NCI-H69 (cell line): ENCODE measurements at places on chromosomes 16 and 17.

DNA sequence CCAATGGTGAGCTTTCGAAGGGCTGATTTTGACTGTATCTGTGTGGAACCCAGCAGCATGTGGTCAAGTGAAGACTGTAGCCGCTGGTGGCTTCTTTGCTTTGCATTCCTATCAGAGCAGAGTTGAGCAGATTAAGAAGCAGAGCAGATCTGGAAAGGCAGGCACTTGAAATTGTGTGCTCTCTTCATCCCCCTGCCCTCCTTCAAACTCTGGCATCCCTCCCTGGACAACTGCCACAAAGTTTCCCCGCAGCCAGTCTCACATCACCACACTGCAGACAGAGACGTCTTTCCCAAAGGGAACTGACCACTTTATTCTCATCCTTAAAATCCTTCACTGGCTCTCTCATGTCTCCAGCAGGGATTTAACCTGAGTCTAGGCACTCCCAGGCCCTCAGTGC is 237.1 kb upstream of the DYNLRB2 start:
- DNase-seq = no peak

GRCh38 chr16:60302261-60302660 is 1568.1 kb upstream of the GOT2 start:
- no peak for DNase-seq

- DNase-seq = no peak
Measured at GRCh38 chr16:87056083-87056482, 261.1 kb downstream of the C16orf95 start.

DNA sequence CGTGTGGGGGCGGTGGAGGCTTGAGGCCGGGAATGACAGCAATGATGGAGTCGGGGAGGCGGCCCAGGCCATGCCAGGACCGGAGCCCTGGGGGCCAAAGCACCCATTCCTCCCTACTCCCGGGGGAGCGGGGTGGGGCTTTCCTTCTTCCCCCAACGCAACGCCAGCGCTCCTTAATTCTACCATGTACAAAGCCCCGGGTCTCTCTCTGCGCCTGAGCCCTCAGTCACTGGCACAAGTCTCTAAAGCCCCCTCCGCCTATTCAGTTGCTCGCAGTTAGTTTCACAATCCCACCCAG is 245 bp upstream of the RNF227 start:
- no peak for DNase-seq

GRCh38 chr16:65739518-65739917 is 617.7 kb upstream of the CDH11 start:
- no peak for DNase-seq

- no peak for DNase-seq
Measured at GRCh38 chr17:549177-550040, 165.2 kb downstream of the VPS53 start.

DNA sequence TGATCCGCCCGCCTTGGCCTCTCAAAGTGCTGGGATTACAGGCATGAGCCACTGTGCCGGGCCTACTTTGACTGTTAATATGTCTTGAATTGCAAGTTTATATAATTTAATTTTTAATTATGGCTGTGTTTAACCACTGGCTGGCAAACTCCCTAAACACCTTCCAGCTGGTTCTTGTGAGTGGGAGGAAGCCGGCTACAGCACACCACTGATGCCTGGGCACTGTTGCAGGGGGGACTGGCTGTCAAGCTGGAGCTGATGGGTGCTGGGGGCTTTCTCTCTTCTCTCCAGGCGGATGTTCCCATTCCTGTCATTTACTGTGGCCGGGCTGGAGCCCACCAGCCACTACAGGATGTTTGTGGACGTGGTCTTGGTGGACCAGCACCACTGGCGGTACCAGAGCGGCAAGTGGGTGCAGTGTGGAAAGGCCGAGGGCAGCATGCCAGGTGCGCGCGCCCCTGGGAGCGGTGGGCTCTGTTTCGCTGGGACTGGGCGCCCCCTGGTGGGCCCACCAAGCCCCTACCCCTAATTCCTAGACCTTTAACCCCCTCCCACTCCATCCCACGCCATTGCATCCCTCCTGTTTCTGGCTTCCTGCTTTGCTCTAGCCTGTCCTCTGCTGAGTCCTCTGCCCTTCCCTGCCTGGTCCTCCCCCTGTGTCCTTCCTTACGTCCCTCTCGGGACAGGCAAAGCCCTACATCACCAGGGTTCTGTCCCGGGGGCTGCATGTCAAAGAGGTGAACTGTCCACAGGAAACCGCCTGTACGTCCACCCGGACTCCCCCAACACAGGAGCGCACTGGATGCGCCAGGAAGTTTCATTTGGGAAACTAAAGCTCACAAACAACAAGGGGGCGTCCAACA is 9.5 kb downstream of the TBX21 start:
- DNase-seq = peak; percentile 58

- no peak for DNase-seq
Measured at GRCh38 chr16:25550647-25551046, 141.1 kb upstream of the HS3ST4 start.

DNA sequence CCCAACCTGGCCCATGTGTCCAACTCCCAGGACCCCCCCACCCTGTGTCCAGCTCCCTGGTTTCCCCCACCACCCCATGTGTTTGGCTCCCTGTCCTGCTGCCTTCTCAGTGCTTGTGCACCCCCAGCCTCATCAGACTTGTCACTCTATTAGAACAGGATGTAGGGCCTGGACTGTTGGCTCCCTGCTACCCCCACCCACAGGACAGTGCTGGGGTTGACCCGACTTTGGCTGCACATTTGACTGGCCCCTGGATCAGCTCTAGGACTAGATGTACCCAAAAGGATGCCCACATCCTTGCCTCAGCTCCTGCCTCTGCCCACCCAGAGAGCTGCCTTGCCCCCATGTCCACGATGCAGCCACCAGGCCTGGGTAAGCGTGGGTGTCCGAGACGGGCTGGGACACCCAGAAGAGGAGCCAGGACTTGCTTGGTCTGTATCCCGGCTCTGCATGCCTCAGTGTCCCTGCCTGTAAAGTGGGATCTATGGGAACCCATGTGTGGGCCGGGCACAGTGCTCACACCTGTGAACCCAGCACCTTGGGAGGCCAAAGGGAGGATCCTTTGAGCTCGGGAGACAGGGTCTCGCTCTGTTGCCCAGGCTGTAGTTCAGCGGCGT is 1.5 kb upstream of the CCDC57 start:
- DNase-seq = no peak

GRCh38 chr17:17303847-17304490 is 796 bp downstream of the NT5M start:
- no peak for DNase-seq

DNA sequence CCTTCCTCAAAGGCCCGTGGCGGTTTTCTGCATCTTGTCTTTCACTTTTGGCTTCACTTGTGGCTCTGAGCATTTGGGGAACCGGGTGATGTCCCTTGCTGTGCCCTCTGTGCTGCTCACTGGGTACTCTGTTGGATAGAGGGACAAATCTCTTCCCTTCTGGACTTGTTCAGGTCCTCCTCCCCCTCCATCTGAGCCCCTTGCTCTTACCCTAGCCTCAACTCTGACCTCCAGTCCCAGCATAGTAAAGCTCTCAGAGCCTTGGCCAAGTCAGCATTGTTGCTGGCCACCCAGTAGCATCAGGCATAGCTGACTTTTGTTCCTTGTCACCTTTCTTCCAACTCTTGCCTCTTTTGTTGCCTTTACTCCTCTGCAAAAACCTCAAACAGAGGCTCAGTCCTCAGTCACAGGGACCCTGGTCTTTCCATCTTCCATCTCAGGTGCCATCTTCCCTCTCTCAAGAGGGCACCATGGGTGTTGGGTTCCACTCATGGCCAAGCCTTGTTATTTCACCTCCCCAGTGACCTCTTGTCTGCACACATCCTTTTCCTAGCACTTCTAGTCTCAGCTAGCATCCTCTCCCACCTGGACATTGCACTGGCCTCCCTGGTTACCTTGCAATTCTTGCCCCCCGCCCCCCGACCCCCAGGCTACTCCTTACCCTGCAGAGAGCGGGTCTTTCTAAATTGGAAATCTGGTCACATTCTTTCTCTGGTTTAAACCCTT is 393 bp upstream of the PSMB10 start:
- no peak for DNase-seq

GRCh38 chr16:84836234-84836647 is 16.5 kb downstream of the CRISPLD2 start:
- DNase-seq = no peak

DNA sequence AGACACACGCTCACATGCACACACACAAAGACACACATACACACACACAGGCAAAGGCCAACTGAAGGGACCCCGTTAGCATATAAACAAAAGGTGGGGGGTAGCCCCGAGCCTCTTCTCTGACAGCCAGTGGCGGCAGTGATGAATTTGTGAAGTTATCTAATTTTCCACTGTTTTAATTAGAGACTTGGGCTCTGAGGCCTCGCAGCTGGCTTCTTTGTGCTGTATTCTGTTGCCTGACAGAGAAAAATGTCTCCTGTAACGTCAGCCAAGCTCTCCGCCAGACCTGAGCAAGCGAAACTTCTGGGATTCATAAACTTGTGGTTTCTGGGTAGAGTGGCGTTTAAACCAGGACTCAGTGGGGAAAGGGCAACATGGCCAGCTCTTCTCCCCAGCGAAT is 113.9 kb upstream of the FOXF1 start:
- DNase-seq = no peak

- DNase-seq = no peak
Measured at GRCh38 chr16:73113336-73113735, 65.4 kb upstream of the ZFHX3 start.

DNA sequence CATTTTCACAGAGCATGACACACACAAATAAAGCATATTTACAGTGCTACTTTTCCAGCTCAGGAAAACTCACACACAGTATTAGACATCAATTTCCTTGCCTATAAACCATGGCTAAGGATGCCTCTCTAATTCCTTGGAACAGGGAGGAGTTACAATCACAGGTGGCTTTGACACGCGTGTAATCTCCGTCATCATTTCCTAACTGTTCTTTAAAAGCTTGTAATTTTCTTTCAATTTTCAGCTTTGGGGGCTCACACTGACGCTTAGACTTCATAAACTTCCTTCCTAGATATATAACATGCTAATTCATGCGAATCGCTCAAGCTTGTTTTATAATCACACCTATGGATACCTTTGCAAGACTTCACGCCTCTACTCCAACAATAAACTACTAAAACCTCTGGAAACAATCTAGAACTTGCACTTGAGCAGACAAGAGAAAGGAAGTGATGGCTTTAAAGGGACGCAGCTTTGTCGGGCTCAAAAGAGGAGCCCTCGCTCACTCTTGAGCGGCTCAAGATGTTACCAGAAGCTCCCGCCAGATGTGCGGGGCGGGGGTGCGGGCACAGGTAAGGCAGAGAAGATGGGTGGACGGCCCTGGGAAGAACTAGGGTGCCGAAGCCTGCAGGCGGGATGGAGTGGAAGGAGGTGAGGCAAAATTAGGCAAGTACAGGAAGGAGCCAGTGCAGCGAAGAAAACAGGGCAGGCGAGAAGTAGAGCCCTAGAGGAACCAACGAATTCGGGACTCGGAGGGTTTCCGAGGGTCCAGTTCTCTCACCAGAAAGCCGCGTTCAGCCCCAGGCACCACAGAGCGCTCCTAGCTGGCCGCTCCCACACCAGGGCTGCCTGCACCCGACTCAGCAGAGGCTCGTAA is 631 bp downstream of the RETREG3 start:
- peak; percentile 65 for DNase-seq

- DNase-seq = no peak
Measured at GRCh38 chr17:17706140-17707060, 25.1 kb downstream of the RAI1 start.

DNA sequence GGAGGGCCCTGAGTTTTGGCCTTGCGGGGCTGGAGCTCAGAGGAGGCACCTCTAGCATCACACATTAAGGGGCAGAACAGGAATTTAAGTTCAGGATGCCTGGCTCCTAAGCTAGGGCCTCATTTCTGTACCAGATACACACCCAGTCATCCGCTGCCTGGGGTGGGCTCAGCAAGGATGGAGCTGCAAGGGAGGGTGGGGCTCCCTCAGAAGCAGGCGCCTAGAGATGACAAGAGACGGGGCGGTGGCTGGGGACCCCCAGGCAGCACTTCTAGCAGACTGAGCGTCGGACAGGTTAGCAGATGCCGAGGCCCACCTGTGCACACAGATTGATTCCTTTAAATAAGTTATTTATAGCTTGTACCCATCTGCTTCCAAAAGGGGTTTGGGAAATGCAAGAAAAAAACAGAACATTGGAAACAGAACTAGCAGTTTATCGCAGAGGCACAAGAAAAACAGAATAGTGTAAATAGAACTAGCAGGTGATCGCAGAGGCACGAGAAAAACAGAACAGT is 47.6 kb upstream of the CBFA2T3 start:
- no peak for DNase-seq

DNA sequence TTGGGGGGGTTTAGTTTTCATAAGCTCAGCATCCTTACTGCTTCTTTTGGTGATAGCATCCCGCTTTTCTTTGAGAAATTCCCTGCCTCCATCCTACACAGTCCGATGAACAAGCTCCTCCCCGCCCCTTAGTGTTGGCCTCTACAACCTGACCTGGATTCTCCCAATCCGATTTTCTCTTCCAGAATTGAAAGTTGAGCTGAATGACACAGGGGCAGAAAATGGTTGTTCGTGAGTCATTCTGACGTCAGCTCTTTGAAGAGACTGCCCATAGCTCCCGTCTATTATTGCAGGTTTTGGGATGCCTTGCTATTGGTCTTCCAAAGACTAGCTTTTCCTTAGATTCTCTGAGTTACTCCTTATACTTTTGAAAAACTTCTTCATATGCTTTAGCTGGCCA is 279.7 kb downstream of the SLC39A11 start:
- DNase-seq = no peak

DNA sequence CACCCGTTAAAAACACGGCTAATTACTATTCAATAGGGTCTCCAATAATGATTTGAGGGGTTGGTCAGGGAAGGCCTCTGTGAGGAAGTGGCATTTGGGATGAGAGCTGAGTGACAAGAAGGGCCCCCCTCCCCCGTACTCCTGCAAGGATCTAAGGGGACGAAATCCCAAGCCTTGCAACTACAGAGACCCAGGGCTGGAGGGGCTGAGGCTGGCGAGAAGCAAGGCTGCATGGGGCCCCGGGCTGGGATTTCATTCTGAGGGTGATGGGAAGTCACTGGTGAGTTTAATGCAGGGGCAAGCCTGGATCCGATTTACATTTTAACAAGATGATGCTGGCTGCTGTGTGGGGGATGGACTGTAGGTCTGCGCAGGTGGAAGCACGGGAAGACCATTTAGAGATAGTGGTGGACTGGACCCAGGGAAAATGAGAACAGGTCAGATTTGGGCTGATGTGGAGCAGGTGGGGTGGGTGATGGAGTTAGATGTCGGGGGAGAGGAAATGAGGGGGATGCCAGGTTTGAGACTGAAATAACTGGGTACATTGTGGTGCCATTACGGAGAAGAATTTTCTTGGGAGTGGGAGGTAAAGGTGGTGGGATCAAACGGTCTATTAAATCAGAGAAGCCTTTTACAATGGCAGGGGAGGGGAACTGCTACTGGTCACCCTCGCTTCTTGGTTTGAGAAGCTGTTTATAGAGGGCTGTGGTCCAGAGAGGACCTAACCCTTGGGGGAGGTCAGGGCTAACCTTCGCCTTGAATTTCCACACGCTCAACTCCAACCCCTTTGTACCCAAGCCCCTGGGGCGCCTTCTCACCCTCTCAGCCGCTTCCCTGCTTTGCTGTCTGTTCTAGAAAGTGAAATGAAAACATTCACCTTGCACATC is 932 bp upstream of the MYBBP1A start:
- DNase-seq = no peak

GRCh38 chr17:77873500-77874302 is 84.8 kb upstream of the TNRC6C start:
- no peak for DNase-seq
